ENCODE measurements at places on chromosomes 3 and 15.

- DNase-seq, result no peak
Measured at GRCh38 chr3:150760431-150761200, 2.4 kb downstream of the SIAH2 start.

DNA sequence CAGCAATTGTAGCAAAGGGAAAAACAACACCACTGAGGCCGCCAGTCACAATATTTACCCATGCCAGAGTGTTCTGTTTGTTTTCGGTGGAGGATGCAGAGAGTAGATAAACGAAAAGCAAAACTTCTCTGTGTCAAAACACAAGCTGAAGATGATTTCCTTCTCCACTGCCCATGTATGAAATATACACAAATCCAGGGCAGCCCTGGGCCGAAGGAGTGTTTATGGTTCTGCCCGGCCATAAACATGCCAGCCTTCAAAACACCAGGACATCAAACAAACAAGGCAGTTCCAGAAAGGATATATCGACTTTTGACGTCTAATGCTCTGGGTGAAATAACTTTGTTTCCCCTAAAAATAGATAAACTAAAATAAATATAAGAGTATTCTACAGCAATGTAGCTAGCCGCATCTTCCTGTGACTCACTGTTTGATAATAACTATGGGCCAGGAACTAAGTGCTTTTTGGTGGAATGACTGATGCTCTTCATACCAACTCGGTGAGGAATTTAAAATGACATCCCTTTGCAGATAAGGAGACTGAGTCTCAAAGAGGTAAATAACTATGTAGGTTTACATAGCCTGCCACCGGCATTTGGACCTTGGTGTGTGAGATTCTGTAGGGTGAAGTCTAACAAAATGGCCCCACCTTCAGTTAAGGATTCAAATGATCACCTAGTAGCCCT, 82.8 kb downstream of the MAGI1 start:
- DNase-seq, result peak; percentile 66

- no peak for DNase-seq
Measured at GRCh38 chr3:12097971-12098370, 60.7 kb downstream of the TIMP4 start.

GRCh38 chr3:141949399-141949798, 73.0 kb downstream of the ATP1B3 start:
- no peak for DNase-seq

GRCh38 chr15:40310001-40310959, 2.5 kb upstream of the PLCB2 start:
- DNase-seq, result no peak

GRCh38 chr15:88299497-88299896, 43.0 kb upstream of the NTRK3 start:
- no peak for DNase-seq

- no peak for DNase-seq
Measured at GRCh38 chr15:80641384-80641783, 53.7 kb upstream of the ABHD17C start.

- DNase-seq, result no peak
Measured at GRCh38 chr15:56602253-56602652, 131.1 kb downstream of the ZNF280D start.

DNA sequence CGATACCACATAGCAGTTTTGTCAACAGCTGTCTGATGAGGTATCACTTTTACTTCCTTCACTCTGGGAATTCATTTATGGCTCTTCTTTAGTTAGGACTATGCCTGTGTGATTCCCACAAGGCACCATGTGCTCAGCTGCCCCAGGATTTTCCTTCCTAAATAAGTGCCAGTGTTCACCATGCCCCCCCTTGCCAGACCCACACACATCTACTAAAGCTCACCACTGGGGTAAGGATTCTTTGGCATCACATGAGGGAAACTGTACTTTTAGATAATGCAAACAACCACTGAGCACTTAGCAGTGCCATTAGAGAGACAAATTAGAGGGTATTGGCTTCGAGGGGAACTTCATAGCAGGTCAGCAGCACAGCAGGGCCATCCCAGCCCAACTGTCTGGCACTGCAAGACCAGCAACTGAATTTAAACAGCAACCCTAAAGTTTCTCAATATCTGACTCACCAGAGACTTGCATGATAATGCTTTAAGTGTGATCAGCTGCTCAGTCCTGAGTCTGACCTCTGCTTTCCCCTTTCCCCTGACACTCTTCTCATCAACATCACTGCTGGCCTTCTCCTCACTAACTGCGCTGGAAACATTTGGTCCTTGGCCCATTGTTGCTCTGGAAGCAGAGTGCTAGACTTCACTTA, 114.3 kb downstream of the STAC start:
- DNase-seq, result peak; percentile 32

- no peak for DNase-seq
Measured at GRCh38 chr3:106593381-106593780, 724.6 kb upstream of the CBLB start.

GRCh38 chr15:85142312-85142711, 160.7 kb downstream of the PDE8A start:
- DNase-seq, result peak; percentile 22
